Uterus (tissue), 4 donors: ENCODE measurements at places on chromosomes 1 and 21.

- DNase-seq = no peak
Observed at GRCh38 chr21:40049931-40050290, 182.7 kb downstream of the PCP4 start.

DNA sequence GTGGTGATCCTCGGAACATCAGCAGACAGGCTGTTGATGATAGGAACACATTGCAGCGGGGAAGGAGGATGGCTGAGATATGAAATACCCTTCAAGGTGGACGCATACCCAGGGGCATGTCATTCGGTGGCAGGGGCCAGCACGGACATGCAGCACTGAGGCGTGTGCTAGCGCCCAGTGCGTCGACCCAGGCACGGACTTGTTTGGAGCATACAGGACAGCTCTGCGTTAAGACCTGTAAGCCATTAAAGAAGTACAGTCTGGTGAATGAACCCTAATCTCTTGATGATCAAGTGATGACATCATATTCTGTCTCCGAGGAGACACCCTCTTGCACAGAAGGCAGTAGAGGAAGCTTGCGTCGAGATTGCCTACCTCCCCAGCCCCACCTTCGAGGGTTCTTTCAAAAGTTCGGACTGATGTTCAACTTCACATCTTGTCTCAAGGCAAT lies 63.6 kb upstream of the KIF26B start:
- no peak for DNase-seq

- DNase-seq = no peak
Observed at GRCh38 chr1:19941206-19941568, 17.8 kb upstream of the PLA2G2E start.

DNA sequence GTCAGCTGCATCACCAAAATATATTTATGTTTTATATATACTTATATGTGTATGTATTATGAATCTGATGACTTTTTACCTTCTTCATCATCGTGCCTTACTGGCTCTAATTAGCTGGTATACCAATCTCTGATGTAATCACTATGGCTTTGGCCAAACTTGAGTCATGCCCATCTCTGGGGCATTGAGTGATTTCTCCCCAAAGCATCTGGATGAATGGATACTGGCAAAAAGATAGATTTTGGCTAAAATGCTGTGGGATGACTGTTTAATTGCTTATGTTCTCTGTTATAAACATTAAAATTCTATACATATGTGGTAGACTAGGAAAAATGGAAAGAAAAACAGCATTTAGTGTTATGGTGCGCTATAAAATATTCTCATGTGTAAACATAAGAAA lies 19.6 kb downstream of the CDKN2C start:
- DNase-seq = no peak

- DNase-seq = no peak
Observed at GRCh38 chr1:10721381-10722321, 74.8 kb downstream of the CASZ1 start.

DNA sequence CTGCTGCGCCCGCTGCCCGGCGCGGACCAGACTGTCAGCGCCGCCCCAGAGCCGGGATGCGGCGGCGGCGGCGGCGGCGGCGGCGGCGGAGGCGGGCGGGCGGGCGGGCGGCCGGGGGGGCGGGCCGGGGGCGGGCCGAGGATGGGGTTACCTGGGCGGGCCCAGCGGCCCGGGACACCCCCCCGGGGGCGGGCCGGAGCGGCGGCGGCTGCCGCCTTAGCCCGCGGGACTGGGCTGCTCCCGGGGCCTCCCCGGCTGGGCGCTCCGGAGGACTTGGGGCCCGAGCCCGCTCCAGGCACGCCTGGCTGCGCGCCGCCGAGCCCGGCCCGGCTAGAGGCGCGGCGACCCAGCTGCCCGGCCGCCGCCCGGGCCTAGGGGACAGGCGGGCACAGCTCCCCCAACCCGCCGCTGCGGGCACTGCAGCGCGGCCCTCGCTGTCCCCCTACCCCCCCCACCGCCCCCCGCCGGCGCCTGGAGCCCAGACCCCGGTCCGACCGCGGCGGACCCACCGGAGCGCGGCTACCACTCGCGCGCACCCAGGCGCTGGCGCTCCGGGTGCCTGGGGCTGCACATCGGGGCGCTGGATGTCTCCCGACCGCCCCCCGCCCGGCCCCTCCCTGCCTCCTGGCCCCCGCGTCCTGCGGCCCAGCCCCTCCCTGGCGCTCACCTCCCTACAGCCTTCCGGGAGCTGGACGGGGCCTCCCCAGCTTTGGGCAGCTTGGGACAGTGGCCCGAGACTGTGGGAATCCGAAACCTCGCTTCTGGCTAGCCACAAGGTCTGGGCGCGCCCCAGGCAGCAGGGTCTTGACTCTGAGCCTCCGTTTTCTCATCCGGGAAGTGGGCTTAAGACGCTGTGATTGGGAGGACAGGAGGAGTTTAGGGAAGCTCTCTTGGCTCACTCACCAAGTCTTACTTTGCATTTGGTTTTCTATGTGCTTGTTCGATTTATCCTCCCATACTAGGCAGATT lies at the start of gene WNT4:
TSS of gene WNT4 (minus strand) at position 33 of the 969 bp plus-strand sequence. CDS start 175 bp downstream, outside the sequence.
- DNase-seq = no peak

DNA sequence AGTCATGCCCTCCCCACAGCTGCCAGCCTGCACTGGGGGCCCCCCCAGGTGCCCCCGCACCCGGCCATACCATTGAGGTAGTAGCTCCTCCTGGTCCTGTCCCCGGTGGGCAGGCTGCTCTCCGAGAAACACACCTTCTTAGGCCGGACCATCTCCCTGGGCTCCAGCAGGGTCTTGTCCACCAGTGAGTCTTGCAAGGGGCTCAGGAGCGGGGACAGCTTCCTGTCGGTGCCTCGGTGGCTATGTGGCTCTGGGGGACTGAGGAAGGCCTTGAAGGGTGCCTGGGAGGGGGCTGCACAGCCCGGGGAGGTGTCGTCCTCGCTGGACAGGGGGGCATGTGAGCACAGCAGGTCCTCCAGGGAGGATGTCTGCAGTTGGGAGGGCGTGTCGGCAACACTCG lies 12.9 kb upstream of the FTCD start:
- DNase-seq = peak; percentile 12

DNA sequence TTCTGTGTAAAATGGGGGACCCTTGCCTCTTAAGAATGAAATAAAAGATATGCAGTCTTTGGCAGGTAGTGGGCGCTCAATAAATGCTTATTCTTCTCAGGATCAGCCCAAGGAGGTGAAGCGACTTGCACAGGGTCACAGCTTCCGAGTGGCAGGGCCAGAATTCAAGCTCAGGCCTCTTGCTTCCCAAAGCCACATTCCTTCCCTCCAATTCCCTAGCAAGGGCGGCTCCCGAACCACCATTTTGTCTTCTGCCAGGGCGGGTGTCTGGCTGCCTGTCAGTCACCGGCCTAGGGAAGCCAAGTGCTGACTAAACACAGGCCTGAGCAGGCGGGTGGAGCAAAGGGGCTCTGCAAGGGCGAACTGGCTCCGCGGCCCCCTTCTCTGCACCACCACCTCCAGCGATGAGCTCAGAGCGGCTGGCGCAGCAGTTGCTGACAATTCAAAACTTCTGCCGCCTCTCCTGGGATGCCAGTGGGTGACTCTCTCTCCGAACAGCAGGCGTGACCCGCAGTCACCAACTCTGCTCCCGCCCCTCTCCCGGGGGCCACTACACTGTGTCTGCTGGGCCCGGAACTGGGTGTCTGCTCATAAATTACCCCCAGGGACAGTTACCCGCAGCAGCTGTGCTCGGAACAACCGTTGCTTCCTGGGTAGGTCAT lies 10.8 kb downstream of the GPR3 start:
- peak; percentile 84 for DNase-seq

- no peak for DNase-seq
Observed at GRCh38 chr1:163035446-163036249, 33.5 kb upstream of the RGS4 start.

- DNase-seq = no peak
Observed at GRCh38 chr1:242585616-242586359, 61.3 kb upstream of the PLD5 start.

DNA sequence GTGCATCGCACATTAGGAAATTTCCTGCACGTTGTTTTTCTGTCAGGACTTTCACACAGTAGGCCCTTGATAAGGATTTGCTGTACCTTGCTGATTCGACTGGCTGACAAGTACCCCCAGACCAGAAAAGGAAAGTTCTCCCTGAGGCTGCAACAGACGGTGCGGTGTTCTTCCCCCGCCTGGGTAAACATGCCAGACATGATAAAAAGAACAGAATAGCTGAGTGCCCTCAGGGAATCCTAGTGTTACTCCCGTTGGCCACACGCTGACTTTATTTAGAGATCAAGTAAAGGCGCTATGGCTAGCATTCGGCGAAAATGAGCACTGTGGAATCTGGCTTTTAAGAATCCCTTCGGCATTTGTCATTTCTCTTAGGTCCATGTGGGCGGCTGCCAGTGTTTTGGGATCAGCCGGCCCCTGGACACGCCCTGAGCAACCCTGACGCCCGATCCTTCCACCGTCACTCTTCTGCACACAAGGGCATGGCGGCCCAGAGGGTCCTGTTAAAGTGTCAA lies 607.7 kb downstream of the KIF26B start:
- no peak for DNase-seq

GRCh38 chr1:44645476-44646244 lies 28.6 kb downstream of the TMEM53 start:
- DNase-seq = no peak

GRCh38 chr1:44260792-44261170 lies 47.5 kb downstream of the DMAP1 start:
- DNase-seq = no peak
